Cardiac septum (tissue), 1 donor: ENCODE measurements at places on chromosomes 12 and 14.

- no peak for DNase-seq
Measured at GRCh38 chr12:95102916-95103671, 29.7 kb upstream of the NR2C1 start.

DNA sequence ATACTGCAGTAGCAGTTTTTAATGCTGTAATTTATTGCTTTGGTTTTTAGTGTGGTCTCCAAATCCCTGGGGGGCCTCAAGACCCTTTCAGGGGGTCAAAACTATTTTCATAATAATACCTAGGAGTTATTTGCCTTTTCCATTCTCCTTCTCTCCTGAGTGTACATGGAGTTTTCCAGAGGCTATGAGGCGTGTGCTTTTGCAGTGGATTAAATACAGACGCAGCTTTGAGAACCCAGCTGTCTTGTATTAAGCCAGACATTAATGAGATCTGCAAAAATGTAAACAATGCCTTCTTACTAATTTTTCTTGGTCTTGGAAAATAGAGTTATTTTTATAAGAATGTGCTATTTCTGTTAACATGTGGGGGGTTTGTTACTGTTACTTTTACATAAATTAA is 68.6 kb downstream of the SLC25A47 start:
- no peak for DNase-seq

GRCh38 chr12:82638324-82638723 is 48.4 kb upstream of the TMTC2 start:
- DNase-seq: no peak

- no peak for DNase-seq
Measured at GRCh38 chr12:132789099-132789471, 27.5 kb upstream of the ANKLE2 start.

GRCh38 chr12:115169981-115170380 is 486.0 kb upstream of the TBX3 start:
- DNase-seq: no peak

GRCh38 chr14:84458881-84459280 is 1071.1 kb upstream of the FLRT2 start:
- DNase-seq: no peak

DNA sequence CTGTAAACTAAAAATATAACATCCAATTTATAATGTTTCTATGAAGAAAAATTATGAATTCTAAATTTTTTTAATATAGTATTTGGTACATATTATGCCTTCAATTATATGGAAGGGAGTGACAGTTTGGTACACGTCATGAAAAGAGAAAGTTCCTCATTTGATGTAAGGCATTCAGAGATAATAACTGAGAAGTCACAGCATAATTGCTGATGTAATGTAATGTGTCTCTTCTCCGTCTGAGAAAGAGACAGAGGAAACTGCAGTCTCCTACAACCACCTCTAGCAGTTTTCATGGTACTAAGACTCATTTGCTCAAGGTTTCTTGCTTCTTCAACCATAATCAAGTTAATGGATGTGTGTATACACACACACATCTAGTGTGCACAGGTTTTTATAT is 2.3 kb upstream of the CD69 start:
- no peak for DNase-seq

GRCh38 chr14:102644523-102644922 is 52.1 kb downstream of the RCOR1 start:
- DNase-seq: no peak

- DNase-seq: no peak
Measured at GRCh38 chr12:20757-21156, 45.8 kb upstream of the IQSEC3 start.

DNA sequence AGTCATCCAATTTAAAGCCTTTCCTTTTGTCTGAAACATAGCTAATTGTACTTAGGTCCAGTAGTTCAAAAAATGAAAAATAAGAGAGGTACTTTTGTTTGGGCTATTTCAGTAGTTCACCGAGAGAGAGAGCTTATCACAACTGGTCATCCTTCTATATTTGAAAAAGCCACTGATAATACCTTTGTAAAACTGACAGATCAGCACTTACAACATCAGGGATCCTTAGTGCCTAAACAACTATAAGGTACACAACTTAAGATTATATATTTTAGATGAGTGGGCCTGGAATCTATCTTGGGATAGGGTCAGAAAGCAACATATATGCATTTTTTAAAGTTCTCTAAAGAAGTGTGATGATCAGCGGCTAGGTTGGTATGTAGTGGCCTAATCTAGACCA is 97.9 kb downstream of the SOX5 start:
- no peak for DNase-seq

DNA sequence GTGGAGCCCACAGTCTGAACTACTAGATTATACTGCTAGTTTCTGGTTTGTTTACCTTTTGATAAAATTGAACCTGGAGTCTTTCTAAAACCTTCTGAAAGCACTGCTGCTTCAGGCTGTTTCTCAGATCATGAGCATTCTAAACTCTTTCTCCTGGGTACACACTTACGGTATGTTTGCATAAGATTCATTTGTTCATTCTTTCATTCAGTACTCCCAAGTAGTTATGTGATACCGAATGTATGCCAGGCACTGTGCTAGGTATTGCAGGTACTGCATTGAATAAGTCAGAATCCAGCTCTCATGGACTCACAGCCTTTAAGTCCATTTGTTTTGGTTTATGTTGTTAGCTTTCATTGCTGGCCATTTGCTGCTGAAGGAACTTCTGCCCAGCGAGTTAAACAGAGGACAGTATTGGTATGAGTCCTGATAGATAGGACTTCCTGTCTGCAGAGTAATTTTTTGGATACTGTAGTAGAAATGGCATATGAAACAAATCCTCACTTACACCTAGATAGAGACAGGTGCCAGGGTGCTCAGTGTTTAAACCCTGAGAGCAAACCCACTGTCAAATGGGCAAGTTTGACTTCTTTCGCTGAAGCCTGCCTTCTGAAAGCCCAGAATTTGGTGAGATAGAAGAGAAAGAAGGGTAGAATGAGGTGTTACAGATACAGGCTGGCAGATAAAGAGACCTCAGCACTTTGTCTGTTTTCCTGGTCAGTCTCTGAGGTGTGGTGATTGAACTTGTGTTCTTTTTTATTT is 2.1 kb downstream of the SUSD6 start:
- DNase-seq: no peak

DNA sequence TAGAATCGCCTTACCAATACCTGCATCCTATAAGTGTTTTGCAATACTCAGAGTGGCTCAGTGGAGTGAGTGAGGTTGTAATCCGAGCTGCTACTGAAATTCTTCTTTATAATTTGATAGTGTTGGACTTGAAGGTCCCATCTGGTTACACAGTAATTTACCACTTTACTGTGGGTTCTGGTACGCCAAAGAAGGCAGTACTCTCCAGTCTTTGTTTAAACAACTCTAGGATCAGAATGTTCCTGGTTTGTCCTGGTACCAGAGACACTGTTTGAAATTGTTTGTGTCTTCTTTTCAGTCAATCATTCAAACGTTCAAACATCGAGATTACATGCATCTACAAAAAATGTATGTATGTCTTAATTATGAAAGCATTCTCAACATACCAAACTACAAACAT is 51.3 kb upstream of the AMN1 start:
- DNase-seq: no peak

DNA sequence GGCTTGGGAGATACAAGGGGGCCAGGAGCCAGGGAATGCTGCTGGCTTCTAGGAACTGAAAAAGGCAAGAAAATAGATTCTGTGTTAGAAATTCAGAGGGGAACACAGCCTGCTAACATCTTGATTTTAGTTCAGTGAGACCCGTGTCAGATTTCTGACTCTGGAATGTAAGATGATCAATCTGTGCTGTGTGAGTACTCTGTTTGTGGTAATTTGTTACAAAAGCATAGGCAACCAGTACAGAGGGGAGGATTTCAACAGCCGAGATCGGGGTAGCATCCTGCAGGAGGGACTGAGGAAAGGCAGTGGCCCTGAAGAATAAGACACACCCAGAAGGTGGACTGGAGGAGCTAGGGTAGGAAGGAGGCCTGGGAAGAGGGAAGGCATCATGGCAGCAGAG is 410.0 kb upstream of the CCDC196 start:
- no peak for DNase-seq

DNA sequence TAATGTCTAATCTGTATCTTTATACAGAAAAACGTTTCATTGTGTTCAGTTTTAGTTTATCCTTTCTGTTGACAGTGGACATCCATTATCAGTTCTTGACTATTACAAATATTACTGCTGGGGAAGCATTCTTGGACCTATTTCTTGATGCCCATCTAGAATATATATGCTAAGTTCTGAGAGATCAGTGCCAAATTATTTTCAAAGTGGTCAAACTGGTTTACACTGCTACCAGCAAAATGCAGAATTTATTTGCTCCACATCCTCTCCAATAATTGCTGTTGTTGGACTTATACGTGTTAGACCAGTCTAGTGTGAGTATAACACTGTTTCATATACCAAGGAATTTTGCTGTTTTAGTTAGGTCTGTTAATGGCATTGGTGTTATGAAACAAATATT is 85.5 kb upstream of the TRAF3 start:
- no peak for DNase-seq

- no peak for DNase-seq
Measured at GRCh38 chr12:102144221-102144620, 24.2 kb downstream of the PARPBP start.

DNA sequence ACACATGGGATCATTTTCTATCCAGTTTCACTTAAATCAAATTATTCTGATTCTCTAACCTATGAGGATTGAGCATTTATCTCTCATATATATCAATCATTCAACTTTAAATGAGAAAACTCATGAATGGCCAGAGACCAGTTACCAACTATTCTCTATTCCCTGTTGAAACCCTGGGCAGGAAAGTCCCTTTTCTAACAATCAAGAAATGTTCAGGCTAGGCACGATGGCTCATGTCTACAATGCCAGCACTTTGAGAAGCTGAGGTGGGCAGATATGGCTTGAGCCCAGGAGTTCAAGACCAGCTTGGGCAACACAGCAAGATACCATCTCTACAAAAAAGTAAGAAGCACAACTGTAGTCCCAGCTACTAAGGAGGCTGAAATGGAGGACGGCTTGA is 18.0 kb downstream of the FMNL3 start:
- no peak for DNase-seq

- DNase-seq: no peak
Measured at GRCh38 chr14:71885301-71885700, 46.9 kb upstream of the RGS6 start.

GRCh38 chr14:101464984-101465794 is 96.1 kb upstream of the DIO3 start:
- DNase-seq: no peak

- DNase-seq: no peak
Measured at GRCh38 chr12:125245581-125246557, 180.6 kb downstream of the AACS start.

- no peak for DNase-seq
Measured at GRCh38 chr14:69479696-69480095, 4.8 kb upstream of the PLEKHD1 start.

DNA sequence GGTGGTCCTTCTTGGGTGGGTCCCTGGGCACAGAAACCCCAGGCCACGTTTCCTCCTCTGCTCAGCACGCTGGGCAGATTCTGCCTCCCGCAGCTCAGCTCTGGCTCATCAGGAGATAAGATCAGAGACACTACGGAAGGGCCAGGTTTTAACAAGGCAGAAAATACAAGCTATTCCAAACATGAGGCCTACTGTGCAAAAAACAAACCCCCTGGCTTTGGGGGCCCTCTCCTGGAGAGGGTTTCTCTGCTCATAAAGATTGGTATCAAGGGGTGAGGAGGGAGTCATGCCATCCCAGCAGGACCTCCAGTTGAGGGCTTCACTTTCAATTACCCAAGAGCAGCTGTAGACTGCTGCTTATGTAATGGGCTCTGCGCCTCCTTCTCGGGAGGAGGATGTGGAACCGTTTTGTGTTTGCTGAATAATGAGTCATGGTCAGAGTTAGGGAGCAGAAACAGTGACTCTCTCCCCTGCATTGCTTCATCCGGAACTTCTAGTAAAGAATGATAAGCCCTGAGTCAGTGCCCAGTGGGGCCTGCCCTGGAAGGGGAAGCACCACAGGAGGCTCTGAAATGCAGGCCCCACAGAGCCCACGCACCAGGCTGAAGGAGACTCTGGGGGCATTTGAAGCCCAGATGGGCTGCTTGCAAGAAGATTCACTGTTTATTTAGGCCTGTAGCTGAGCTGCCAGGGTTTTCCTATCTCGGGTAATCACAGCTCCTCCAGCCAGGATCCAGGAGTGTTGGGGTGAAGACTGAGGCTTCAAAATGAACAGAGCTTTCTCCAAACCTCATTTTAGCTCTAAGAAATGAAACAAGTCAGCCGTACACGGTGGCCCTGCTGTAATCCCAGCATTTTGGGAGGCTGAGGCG is 79.3 kb downstream of the SSPN start:
- peak; percentile 90 for DNase-seq

DNA sequence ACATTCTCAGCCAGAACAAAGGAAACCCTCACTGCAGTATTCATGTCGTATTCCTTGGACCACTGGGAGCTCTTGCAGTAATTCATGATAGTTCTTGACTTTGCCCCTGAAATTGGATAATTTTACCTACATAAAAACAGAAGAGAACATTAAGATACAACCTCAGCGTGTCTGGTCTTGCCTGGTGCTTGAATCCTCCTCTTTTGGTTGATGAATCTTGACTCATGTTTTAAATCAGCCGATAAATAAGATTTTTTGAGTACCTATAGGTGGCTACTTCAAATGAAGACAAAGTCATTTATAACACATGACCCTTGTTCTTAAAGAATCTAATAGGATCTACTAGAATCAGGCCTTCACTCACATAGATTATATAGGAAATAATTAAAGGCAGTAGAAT is 221.0 kb downstream of the PTPRO start:
- DNase-seq: no peak

DNA sequence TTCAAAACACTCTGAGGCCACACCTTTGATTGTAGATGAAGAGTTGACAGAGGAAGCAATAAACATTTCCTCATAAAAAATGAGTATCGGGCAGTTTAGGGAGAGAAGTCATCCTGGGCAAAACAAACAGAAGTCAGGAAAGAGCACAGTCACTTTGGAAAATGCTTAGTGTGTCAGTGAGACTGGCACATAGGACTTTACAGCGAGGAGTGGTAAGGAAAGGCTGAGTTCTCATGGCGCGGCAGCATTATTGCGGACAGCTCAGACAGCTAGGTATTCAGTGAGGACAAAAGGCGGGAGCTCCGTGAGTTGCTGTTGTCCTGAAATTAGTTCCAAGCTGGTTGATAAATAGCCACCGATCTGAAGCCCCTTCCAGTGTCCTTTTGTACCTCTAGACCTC is 229.9 kb downstream of the SNAPC1 start:
- no peak for DNase-seq

DNA sequence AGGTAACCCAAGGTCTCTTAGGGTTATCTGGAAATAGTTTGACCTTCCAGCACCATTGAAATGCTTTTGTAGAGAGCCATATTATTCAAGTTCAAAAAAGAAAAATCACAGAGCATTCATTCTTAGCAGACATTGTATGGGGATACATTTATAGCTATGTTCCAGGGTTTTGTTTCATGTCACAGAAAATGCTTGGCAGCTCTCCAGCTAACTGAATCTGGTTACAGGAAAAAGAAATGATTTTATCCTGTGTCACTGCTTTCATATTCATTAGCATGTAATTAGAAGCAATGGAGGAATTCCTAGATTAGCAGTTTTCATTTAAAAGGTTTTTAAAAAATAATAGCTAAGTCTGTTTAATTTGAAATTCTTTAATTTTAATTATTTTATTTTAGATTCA is 78.9 kb downstream of the SNAPC1 start:
- no peak for DNase-seq

- DNase-seq: no peak
Measured at GRCh38 chr12:51200806-51201205, 17.1 kb downstream of the POU6F1 start.

- no peak for DNase-seq
Measured at GRCh38 chr12:113260127-113260526, 38.9 kb downstream of the TPCN1 start.

- peak; percentile 26 for DNase-seq
Measured at GRCh38 chr12:6708960-6709394, 8.4 kb upstream of the PIANP start.
